ENCODE measurements at places on chromosomes 16 and 17.
A peak's percentile ranks its signal among the peaks of the same experiment; 100 is the strongest.

- peak; percentile 65 for DNase-seq
Observed at GRCh38 chr16:77223184-77223583, 24.0 kb downstream of the SYCE1L start.

- no peak for DNase-seq
Observed at GRCh38 chr16:87495578-87496446, 3.0 kb upstream of the ZCCHC14 start.

DNA sequence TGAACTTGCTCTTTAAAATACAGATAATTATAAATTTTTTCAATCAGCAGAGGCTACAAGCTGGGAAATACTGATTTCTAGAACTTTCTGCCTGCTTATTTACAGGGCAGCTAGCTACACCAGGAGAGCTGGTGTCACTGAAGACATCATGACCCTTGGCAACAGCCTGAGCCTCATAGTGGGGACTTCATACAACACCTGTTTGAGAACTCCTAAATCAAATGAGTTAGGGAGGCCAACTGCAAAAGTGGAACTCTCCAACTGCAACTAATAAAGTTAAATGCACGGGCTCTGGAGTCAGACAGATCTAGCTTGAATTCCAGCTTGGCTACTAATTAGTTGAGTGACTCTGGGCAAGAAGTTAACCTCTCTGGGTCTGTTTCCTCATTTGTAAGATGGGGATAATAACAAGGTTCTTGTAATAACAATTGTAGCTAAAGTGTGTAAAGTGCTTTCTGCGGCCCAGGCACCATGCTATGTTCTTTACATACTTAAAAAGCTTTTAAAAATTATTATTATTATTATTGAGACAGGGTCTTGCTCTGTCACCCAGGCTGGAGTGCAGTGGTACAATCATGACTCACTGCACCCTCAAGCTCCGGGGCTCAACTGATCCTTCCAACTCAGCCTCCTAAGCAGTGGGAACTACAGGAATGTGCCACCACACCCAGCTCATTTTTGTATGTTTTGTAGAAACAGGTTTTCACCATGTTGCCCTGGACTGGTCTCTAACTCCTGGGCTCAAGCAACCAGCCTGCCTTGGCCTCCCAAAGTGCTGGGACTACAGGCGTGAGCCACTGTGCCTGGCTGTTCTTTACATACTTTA lies 33.4 kb downstream of the VAC14 start:
- no peak for DNase-seq

DNA sequence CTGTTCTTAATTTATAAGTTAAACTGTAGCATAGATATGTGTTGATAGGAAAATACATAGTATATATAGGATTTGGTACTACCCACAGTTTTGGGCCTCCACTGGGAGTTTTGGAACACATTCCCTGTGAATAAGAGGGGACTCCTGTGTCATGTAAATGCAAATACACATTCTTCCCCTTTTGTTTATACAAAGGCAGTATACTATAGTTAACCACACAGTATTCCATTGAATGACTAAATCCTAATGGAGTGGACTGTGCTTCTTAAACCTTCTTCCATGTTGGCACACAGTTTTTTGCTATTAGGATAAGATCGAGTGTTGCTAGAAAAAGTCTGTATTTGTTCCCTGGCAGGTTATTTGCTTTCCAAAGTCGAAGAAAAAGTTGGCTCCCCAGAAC lies 22.2 kb downstream of the TAC4 start:
- no peak for DNase-seq

GRCh38 chr17:47738178-47738577 lies 5.1 kb downstream of the TBX21 start:
- DNase-seq, result no peak
